ENCODE measurements at places on chromosomes 5 and 9. TPM values are rescaled to one million over a fixed set of nuclear protein-coding genes. Genes with fewer than 3 reads are reported as not detected.

DNA sequence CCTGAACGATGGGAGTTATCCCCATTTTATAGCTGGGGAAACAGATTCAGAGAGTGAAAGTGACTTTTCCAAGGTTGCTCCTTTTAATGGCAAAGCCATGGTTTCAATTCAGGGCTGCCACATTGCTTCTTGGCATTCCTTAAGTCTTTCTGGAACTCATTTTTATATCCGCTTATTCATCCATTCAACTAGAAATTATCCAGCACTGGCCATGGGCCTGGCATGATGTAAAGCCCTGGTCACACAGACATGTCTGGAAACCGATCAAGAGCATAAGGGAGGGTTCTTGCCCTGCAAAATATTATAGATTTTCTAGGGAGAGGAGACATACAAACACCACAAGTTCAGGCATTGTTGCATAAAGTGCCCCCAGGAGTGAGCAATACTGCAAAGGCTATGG lies 43.0 kb upstream of the COL15A1 start:
- DNase-seq: no peak

GRCh38 chr5:61370506-61370905 lies 38.4 kb downstream of the ZSWIM6 start:
- no peak for DNase-seq

The ADAMTS16 gene
- 11.6 TPM for total RNA-seq

The OMD gene
- total RNA-seq: not detected

DNA sequence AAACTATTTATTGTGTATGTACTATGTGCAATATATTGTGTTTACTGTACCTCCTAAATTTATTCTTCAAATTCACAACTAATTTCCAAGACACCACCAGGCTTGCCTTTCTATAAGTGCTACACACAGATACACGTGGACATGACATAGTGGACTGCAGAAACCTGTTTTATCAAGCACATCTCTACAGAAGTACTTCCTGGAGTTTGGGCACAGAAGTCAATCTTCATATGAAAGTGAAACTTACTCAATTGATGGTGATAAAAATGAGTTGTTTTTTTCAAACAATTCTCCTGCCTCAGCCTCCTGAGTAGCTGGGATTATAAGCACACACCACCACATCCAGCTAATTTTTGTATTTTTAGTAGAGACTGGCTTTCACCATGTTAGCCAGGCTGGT lies 57.6 kb downstream of the NLN start:
- DNase-seq: no peak

DNA sequence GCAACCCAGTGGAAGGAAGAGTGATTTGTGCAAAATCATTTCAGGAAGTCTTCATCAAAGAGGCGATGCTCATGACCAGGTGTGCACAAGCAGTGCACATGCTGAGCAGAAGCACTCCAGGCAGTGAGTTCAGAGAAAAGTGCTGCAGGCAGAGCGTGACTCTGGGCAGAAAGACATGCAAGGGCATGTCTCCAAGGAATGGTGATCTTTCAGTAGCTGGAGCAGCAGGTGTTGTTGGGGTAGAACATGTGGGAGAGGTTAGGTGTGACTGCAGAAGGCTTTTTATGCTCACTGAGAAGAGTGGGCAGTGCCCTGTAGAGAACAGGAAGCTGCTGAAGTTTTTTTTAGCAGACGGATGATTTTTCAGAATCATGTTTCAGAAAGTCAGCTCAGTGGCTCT lies 545.4 kb upstream of the TLE4 start:
- DNase-seq: no peak

- no peak for DNase-seq
These were observed 13.7 kb downstream of the MRPL36 start for GRCh38 chr5:1785984-1786383.

The ZNF483 gene
- total RNA-seq: 3.1 TPM

DNA sequence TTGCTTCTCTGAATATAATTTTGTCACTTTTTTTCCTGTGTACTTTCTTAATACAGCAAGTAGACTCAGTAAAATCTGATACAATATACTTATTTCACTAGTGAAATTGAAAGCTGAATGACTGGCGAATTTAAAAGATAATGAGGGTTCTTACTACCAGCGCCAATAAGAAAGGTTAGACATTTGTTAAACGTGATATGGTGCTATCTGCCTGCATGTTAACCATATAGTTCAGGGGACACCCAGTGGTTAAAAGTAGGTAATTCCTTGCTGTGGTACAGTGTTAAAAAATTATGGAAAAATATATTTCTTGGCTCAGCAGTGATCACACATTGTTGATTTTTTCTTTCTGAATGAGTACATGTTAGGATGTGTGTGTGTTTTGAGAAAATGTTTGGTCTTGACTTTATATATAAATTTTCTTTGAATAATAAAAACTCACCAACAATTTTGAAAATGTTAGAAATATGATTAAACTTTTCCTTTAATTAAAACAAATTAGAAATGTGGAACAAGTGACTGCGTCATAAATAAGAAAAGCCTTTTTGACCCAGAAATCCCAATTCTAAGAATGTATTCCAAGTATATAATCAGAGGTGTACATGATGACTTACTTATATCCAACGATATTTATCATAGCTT lies 25.8 kb downstream of the CAST start:
- DNase-seq: peak; percentile 59

DNA sequence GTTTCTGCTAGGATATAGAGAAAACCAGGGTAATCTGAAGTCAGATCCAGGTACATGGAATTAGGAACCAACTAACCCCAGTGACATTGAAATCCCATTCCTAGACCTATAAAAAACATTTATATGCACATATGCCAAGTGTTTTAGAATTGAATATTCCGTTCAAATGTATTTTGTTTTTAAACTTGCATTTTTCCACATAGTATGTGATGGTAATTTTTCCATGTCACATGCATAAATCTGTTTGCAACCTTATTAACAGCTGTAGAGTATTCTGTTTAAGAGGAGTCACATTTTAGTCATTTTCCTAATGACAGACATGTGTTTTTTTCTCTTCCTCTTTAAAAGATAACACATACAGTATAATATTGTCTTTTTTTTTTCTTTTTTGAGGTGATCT lies 50.2 kb downstream of the FOCAD start:
- DNase-seq: no peak

Measured in Daoy (cell line).